ENCODE measurements at places on chromosomes 7 and 10. TPM values are rescaled to one million over a fixed set of nuclear protein-coding genes. Genes with fewer than 3 reads are reported as not detected.

The SUN3 gene
- 1.6 TPM for total RNA-seq

The EIF5AL1 gene
- 0.27 TPM for total RNA-seq

DNA sequence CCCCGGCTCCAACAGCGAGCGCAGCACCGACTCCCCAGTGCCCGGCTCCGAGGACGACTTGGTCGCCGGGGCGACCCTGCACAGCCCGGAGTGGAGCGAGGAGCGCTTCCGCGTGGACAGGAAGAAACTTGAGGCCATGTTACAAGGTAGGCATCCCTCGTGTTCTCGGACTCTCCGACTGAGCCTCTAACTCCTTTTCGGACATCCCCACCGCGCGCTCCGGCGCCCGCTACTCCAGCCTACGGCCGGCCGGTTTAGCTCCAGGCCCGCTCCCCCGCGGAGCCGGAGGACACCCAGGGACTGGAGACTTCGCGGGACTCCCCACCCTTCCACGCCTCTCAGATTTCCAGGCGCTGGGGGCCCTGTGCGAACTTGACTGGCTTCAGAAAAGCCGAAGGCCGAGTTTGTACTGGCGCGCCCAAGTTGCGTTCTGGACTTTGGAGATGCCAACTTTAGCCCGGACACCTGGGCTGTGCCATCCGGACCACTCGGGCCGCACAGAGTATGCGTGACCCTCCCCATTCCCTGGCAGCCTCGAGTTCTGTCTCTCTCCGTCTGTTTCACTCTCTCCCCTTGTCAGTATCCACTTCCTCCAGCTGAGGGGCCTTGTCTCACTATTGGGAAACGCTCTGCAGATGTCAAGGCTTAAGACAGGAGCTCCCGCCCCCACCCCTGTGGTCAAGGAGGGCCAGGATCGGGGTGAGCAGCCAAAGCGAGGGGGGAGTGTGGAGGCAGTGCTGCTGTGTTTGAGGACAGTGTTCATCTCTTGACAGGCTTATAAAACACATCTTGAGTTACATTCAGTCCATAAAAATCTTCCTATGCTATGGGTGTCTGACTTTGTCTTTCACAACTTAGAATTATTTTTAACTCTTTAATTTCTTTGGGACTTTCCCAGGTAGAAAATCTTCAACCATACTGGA is 777 bp downstream of the BICC1 start:
- peak; percentile 57 for ATAC-seq

The DGKB gene
- total RNA-seq = 12.1 TPM

The CYP3A5 gene
- 8.1 TPM for total RNA-seq

- ATAC-seq = no peak
These were observed 23.3 kb downstream of the ADAP1 start for GRCh38 chr7:930975-931758.

The C10orf67 gene
- total RNA-seq = 0.50 TPM

GRCh38 chr7:28354601-28355402 is 57.5 kb upstream of the CREB5 start:
- no peak for ATAC-seq

- no peak for ATAC-seq
These were observed 31.1 kb downstream of the CTNNA3 start for GRCh38 chr10:67664942-67665341.

- peak; percentile 46 for ATAC-seq
These were observed 96.7 kb upstream of the LAMB4 start for GRCh38 chr7:108226816-108227299.

DNA sequence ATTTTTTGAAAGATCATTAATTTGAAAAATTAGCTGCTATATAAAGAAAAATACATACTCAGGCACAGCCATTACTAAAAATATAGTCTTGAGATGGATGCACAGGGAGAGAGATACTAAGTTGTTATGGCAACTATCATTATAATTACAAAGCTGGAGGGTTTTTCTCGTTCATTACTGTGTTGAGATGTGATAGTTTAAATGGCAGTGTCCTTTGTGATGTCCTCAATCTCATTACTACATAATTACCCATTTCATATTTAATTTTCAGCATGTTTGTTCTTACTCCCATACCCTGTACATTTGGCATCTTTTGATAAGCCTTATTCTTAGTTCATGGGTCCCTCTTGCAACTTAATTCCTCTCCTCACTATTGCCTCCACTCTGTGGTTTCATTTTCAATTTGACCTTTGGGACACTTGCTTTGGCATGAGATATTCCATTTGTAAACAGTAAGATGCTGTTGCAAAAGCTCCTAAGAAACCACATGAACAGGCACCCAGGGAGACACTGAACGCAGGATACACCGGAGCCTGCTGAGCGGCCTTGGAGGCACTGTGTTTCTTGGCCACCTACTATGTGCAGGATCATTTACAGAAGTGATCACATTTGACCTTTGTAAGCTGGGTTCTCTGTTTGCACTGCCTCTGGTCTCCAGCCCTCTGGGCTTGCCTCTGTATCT is 4.8 kb upstream of the CPXM2 start:
- ATAC-seq = peak; percentile 35

The UCMA gene
- total RNA-seq = not detected

- no peak for ATAC-seq
These were observed 1.1 kb upstream of the PPP1R9A start for GRCh38 chr7:94906065-94906851.

- no peak for ATAC-seq
These were observed 108.9 kb downstream of the ITGB8 start for GRCh38 chr7:20439416-20440185.

DNA sequence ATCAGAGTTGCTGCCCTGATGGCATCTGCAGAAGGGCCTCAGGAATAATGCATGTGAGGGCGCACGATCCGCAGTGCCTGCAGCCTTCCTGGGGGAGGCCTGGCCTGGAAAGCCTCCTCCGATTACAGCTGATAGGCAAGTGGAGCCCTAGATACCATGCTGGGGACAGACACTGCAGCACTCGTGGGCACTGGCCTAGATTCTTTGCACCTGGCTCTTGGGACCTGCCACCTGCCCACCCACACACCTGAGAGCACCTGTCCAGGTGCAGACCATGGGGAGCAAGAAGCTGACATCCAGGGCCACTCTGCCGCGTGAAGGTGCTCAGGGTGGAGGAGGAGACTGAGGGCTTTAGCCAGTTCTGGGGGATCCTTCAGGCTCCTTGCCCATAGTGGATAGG is 14.8 kb downstream of the YKT6 start:
- no peak for ATAC-seq

GRCh38 chr7:101869026-101869900 is 51.8 kb downstream of the CUX1 start:
- peak; percentile 48 for ATAC-seq

All from motor neuron (in vitro differentiated cells).